ENCODE measurements at places on chromosomes 2 and 18.

DNA sequence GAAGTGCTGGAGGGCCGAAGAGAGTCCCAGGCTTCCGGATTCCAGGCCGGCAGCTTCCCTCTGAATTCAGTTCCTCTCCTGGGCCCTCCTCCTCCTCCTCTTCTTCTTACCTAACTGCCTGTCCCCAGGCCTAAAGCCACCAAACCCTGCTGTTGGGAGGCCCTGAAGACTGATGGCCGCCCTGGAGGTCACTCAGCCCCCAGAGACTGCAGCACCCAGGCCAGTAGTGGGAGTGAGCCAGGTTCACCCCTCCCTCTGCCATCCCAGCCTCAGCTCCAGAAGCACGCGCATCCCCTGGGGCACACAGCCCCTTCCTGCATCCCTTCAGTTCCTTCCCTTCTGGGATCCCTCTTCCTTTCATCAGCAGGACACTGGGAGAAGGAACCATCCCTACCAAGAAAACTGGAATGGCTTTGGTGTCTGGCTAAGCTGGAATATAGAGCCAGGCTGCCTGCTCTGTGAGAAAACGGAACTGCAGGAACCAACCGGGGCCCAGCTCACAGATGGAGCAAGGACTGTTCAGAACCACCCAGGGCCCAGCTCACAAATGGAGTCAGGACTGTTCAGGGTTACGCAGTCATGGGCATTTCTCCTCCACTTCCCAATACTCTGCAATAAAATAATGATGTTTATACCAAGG is 127.4 kb downstream of the NDUFA10 start:
- DNase-seq = no peak

GRCh38 chr2:66571918-66572317 is 137.0 kb downstream of the MEIS1 start:
- no peak for DNase-seq

DNA sequence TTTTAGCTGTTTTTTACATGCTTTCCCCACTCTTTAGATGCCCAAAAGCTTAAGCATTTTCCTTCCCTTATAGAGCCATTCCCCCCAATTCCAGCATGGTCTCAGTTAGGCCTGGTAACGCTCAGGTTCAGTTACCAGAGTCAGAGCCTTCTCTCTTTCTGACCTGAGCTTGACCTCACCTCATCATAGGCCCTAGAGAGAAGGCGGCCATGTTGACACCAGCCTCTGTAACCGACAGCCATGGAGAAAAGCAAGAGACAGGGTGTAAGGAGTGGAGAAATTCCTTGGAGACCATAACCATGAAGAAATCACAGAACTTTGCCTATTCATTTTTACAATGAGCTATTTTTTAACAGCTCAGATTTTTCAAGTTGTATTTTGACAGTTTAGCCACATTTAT is 99.4 kb downstream of the RTN4 start:
- DNase-seq = no peak

DNA sequence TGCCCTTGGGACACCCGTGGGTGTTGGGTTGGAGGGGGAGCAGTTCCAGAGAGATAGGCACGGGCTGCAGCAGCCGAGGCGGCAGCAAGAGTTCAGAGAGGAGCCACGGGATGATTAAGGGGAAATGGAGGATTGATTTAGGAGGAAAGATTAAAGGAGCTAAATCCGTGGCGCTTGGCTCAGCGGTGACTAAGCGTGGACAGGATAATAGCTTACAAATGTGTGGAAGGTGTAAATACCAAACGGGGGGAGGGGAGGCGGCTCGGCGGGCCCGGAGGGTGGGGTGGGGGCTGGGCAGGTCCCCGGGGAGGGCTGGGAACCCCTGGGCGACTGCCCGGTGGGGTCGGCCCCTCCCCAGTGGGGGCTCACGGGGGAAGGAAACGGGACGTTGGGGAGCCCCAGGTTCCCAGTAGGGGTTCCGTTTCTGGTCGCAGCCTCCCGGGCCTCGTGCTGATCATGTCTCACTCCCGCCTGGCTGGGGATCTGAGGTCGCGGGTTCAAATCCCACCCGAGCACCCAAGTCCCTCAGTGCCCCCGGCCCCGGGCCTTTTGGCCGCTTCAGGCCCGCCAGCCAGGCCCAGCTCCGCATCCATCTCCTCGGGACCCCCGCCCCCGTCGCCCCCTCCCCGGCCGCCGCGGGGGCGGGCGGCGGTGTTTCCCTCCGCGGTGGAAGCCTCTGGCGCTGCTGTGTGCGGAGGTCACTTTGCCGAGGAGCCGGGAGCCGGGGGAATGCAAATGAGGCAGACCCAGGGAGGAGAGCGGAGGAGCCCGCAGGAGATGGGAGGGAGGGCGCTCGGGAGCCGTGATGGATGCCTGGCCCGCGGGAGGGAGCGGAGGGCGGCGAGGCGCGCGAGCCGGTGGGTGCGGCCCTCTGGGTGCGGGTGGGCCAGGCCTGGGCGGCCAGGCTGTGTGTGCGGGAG is 8.1 kb downstream of the ASIC4 start:
- no peak for DNase-seq

- no peak for DNase-seq
Measured at GRCh38 chr2:207180741-207181140, 15.0 kb upstream of the KLF7 start.

- DNase-seq = no peak
Measured at GRCh38 chr2:85797921-85798320, 44.1 kb downstream of the ATOH8 start.

- no peak for DNase-seq
Measured at GRCh38 chr18:7023063-7023580, 94.5 kb downstream of the LAMA1 start.

- DNase-seq = no peak
Measured at GRCh38 chr2:229445501-229446211, 174.6 kb upstream of the PID1 start.

DNA sequence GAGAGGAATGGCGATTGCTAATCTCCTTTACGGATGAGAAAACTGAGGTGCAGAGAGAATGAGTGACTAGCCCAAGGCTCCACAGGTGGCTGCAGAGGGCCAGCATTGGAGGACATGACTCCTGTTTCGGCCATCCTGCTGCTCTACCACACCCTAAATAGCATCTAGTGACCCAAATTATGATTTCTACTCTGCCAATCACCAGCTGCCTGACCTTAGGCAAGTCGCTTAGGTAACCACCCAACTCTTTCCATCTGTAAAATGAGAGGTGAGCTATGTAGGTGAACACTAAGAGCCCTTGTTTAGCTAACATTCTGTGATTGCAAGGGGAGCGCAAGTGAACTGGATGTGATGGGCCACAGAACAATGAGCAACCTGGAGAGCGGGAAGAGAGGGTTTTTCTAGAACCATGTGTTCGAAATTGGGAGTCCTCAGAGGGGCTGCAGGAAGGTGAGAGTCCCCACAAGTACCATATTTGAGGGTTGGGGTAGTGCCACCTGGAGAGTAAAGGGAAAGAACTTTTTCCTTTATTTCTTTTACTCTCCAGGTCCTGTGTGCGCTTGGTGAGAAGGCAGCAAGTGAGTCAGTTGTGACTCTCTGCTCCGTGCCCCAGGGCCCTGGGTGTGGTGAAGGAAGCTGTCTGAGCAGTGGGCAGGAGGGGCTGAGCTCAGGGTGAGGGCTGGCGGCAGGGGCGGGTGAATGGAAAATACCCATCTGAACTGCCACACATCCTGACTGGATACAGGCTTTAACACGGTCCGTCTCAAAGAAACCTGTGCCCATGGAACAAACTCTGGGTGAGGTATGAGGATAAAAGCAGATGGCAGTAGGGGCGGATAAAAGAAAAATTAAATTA is 2.4 kb downstream of the CYP27C1 start:
- no peak for DNase-seq

GRCh38 chr2:14428056-14428455 is 204.5 kb upstream of the LRATD1 start:
- no peak for DNase-seq

DNA sequence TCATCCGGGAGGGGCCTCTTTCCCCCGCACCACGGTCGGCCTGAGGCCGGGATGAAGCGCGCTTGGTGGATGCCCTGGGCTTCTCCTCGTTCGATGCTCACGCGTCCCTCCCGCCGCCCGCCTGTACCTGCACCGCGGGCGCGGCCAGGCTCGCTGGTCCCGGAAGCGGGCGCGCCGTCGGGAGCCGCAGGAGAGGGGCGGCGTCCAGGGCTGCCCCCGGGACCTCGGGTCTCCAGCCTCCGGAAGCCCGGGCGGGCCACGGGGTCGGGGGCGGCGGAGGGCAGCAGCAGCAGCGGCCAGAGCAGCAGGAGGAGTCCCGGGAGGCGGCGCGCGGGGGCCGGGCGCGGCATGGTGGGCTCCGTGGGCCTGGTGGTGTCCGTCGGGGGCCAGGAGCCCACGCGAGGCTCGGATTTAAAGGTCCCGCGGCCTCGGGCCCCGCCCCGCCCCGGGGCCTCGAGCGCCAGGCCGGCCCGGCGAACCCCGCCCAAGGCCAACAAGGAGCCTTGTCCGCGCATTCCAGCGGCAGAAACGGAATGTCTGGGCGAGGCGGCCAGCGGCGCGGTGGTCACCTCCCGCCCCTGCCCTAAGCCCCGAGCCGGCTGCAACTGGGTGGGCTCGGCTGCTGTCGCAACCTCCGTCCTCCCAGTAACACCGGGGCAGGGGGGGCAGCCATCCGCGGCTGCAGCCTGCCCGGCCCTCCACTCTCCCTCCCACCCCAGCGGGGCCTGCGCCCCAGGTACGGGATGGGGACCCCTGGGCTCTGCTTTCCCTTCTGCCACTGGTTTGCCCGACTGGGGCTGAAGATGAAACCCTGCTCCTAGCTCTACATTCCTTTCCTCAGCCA is at the start of gene MATN3:
MATN3 (minus strand) TSS at position 387 of the 844 bp plus-strand sequence; CDS start at position 350, 37 bp downstream.
- no peak for DNase-seq

DNA sequence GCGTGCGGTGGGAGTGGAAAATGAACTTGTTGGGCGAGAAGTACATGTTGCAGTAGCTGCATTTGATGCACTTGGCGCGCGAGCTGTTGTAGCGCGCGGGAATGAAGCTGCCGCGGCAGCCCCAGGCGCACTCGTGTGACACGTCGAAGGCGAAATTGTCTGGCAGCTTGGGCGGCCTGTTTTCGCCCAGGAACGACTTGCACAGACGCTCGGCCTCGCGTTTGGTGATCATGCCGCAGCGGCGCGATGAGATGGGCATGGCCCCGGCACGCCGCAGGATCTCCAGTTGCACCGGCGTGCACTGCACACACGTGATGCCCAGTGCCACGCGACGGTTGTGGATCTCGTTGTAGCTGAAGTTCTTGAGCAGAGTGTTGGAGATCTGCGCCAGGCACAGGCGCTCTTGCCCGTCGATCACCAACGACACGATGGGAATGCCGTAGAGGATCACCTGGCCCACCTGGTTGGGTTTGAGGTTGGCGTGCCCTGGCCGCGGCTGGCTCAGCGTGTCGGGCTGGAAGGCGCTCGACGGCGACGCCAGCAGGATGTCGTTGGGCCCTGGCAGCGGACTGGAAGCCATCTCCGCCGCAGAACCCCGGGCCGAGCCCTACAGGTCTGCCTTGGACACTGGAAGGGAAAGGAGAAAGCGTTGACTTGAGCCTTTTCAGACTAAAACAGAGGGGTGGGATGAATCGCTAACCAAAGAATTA is 2.7 kb downstream of the SKOR2 start:
- no peak for DNase-seq

- DNase-seq = no peak
Measured at GRCh38 chr2:127161176-127162136, 54.5 kb upstream of the BIN1 start.

GRCh38 chr2:217661378-217661777 is 341.4 kb downstream of the TNS1 start:
- no peak for DNase-seq

DNA sequence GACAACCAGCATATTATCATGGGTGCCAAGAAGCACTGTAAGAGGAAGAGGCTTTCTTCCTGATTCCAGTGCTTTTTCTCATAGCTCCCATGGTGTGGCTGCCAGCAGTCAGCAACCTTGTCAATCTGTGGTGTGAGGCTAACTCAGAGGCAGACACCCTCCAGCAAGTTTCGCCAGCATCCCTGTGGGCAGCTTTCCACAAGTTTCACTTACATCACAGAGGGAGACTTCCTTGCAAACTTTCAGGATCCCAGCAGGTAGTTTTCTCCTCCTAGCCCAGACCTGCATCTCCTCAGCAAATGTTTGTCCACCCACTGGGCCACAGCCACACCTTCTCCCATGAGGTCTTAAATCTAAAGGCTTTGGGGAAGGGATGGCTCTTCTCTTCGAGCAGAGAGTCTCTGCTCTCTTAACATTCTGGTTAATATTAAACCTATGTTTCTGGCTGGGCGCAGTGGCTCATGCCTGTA is 9.1 kb downstream of the DNAH7 start:
- DNase-seq = no peak

- no peak for DNase-seq
Measured at GRCh38 chr2:167986223-167986622, 261.2 kb downstream of the STK39 start.

DNA sequence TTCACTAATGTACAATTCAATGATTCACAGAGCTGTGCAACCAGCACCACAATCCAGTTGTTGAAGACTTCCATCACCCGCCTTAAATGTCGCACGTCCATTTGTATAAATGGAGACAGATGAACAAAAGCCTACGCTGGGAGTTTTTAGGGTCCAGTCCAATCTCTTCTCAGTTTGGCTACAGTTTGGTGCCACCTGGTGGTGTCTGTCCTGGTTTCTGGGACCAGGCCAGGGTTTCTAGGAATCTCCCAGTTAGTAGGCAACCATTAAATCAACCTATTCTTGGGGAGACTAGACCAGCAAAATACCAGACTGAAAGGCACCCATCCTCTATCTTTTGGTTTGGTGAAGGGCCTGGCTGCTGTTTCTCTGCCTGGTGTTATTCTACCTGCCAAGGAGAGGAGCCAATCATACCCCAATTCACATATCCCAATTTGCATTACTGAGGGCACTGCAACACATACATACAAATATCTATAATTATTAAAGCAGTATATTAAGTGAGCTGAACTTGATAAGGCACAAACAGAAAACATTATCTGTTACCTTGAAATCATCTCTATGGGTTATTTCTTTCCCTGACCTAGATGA is 3.2 kb upstream of the DDX1 start:
- DNase-seq = no peak

GRCh38 chr2:73984203-73984921 is at the start of gene TET3:
TET3 (plus strand) TSS chr2:73984910; CDS start chr2:73986404, 1,494 bp downstream.
- no peak for DNase-seq

DNA sequence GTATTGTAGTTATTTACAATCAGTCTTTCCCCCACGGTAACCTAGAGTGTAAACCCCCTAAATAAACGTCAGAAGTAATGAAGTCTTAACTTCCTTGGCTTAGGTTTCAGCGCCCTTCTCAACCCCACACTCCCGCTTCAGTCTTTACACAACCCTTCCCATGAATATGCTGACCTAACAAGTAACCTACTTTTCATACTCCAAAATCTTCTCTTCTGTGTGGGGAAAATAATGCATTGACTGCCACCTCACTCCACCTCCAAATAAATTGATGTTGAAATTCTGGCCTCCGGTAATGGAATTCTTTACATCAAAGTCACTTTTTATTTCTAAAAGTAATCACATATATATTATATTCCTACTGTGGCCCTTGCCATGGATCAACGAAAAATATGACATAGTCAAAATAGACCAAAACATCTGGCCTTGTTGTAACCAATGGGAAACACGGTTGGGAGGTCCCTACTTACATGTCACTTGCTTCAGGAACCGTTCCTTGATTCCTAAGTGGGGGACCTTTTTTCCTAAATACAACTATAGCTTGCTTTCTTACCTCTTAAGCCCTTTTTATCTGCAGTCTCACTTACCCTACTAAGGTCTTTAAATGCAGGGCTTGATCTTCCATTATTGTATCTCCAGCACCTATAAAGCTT is 961 bp downstream of the GEN1 start:
- DNase-seq = no peak

- no peak for DNase-seq
Measured at GRCh38 chr18:35634323-35634722, 52.8 kb downstream of the GALNT1 start.
